Peyer's patch (tissue), 4 donors: ENCODE measurements at places on chromosomes 13 and 19.

DNA sequence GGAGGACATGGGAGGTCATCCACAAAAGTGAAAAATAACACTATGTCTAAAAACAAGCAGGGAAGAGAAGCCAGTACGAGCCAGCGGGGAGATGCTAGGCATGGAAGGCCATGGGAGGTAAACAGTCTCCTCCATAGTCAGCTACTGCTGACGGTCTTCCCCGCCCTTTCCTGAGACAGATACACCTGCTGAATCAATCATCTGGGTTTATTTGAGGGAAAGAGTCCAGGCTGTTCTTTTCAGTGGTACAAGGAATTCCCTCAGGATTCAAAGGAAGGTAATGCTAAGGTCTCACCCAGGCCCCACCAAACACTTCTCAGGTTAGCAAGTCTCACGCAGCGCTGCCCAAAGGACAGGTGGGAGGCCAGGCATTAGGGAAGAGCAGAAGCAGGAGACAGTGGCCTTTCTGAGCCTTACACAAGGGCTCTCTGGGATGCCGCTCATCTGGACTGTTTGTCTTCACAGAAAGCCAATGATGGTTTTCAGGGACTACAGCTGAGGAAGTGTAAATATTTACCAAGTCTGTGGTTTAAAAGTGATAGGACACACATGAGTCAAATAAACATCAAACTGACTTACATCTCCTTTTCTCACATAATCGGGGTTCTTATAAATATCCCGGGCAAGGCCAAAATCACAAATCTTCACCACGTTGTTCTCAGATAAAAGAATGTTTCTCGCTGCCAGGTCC is 173.9 kb downstream of the FLT1 start:
- no peak for DNase-seq

GRCh38 chr13:97468331-97468730 is 34.4 kb downstream of the RAP2A start:
- DNase-seq: no peak

DNA sequence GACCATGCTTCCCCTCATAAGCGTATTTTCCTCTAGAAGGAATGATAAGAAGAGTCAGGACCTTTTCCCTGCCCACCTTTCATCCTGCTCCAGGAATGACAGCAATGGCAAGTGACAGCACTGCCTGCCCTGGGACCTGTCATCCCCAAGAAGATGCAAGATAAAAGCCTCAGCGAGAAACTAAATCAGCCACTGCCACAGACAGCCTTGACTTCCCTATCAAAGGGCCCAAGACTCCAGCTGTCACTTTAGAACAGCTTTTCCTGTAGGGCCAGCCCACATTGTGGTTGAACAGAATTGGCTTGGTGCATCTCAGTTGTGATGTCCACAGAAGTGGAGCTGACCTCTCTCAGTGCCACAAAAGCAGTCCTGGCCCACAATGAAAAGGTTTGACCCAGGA is 1.1 kb downstream of the RAB8A start:
- DNase-seq: no peak

- DNase-seq: no peak
Observed at GRCh38 chr19:50488389-50489194, 11.9 kb upstream of the GARIN5A start.
